Occipital lobe (tissue), 3 donors: ENCODE measurements at places on chromosomes 12 and 14. TPM values are rescaled to one million over a fixed set of nuclear protein-coding genes. Genes with fewer than 3 reads are reported as not detected.

DNA sequence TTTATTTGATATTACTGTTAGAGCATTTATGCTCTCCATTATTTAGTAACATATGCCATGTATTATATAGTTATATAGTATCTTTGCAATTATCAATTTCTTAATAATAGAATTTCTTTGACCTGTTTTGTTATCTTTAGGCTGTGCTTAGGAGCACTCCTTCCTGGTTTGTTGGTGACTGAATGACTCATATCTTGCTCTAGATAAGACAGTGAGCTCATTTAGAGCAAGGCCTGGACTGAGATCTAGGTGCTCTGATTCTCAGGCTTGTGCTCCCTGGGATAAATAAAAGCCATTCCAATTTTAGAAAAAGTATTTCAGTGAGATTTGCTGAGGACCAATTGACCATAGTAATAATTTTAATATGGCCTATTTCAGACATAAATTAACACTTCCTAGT lies 951.2 kb downstream of the FLRT2 start:
- DNase-seq: no peak

The PZP gene
- not detected for total RNA-seq

DNA sequence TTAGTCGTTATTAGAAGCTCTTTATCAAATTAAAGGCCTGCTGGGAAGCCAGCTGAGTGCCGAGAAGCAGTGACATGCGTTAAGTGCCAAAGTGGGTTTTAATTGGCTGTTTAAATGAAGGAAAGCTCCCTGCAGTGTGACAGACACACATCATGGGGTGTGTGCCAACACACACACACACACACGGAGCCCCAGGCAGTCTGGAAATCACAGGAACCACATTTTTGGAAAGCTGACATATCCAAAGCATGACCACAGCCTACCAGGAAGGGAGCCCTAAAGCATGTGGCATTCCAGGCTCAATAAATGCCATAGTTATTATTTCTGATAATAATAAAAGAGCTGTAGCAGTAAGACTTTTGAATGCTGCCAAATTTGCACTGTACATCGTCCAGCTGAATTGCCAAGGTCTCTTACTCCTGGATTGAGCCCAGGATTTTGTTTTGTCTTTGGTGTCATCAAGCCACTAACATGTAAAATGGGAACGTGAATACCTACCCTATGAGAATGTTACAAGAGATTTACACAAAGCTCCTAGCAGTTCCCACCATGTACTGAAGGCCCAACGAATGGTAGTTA lies 135.1 kb downstream of the TMEM30B start:
- DNase-seq: no peak

DNA sequence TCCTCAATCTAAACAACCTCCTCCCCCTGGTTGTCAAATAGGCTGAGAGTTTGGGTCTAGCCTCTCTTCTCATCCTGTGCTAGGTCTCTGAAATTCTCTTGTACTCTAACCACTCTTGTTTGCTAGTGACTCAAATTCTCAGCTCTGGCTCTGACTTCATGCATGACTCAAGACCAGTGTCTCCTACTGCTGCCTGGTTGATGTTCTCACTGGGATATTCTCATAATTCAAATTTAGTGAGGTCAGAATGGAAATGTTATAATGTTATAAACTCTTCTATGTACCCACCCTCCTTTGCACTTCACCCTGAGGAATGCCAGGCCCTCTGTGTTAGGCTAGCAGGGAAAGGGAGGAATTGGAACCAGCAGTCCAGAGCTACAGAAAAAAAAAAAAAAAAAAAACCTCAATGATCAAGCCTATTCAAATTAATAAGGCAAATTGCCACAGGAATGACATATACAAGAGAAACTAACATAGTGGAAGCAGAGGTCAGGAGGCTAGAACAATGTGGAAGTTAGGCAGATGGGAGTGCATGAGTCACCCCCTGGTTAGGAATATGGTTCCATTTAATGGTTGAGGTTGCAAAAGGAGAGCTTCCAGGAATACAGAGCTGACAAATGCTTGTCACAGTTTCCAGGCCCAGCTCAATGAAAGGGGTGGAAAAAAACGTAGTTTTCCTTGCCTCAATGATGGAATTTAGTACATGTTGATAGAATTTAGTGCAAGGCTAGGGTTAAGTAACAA lies 459.5 kb downstream of the RMST start:
- DNase-seq: no peak

GRCh38 chr14:23115039-23115731 lies 3.9 kb downstream of the CEBPE start:
- DNase-seq: no peak

DNA sequence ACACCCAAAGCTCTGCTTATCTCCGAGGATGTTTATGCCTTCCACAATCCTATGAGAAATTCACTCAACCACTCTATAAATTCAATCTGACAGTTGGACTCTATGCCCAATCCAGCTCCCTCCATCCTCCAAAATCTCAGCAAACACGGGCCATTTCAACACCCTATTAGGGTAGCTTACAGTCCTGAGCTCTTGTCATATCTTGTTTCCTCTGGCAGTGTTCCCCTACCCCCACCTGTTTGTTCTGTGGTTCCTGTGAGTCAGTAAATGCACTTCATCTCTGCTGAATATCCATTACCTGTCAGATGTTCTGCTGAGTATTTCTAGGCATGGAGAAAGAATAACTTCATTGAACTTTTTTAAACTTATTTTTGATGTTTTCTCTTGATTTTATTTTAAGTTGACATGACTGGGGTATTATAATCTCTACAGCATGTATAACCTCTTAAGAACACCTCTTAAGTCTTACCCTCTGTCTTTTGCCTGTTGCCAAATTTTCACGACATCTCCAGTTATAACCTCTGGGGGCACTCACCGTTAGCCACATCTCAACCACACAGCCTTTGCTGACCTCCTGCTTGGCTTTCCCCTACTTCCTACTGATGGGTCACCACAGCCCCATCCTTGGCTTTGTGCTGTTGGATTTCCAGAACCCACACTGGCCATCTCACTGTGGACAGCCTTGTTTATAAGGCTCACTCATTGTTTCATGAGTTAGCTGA lies 317.0 kb upstream of the TMPO start:
- no peak for DNase-seq

GRCh38 chr12:8917751-8918150 lies 3.4 kb downstream of the PHC1 start:
- DNase-seq: no peak

- no peak for DNase-seq
Measured at GRCh38 chr14:62778310-62778709, 266.9 kb downstream of the KCNH5 start.

GRCh38 chr14:31205681-31206535 lies 1.7 kb downstream of the HECTD1 start:
- no peak for DNase-seq

The BRI3BP gene
- 21.4 TPM for total RNA-seq

The FAM177A1 gene
- 54.0 TPM for total RNA-seq
